ENCODE measurements at places on chromosomes 12 and 14.

GRCh38 chr12:56300644-56301464, 724 bp upstream of the CS start:
- DNase-seq, result no peak

GRCh38 chr14:51789114-51789513, 71.3 kb upstream of the GNG2 start:
- DNase-seq, result no peak

DNA sequence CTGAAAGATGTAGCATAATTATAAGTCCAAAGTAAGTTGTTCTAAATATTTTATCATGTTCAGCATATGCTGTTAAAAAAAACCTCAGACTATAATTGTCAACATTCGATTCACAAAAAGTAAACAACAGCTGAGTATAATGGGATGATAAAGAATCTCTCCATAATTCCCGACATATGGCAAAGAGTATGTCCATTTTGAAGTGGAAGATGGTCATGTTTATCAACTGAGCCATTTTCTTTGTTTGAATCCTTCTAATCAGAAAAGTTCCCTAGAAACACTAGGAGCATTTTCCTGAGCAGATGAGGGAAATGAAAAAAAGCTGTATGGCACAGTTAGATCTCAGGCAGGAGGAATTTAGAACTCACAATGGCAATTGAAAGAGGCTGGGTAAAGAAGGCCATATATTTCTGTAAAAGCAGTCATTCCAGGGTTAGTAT, 192.1 kb upstream of the AMIGO2 start:
- no peak for DNase-seq

DNA sequence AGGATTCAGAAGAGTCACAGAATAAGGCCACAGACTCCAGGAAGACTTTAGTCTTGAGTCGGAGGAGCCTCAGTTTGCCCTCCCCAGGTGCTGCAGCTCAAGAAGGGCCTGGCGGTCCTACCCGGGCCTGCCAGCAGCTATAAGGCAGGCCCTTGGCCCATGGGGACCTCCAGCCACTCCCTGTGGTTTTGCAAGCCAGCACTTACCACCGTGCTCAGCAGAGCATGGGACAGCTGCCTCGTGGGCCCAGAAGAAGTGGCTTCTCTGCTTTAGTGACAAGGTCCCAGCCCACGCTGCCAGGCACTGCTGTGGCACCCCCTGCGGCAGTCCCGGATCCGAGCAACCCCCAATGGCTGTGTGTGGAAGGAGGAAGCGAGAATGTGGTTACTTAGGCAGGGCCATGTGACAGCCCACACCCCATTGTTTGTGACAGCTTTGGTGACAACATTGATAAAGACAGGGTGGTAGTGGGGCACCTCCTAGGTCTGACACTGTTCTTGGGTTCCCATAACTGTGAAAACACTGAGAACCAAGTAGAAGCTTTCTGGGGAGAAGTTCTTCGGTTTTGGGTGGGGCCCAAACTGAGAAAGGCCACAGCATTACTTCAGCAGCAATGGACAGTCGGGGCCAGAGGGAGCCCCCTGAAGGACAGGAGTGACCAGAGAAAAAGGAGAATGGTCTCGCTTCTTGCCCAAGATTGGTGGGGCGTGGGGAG, at the start of gene SELPLG:
Gene SELPLG (minus strand): TSS at position 361 of the 715 bp plus-strand sequence. CDS start 9,587 bp downstream, outside the sequence.
- peak; percentile 88 for DNase-seq

GRCh38 chr12:50597200-50598195, 92.7 kb downstream of the DIP2B start:
- peak; percentile 71 for DNase-seq

DNA sequence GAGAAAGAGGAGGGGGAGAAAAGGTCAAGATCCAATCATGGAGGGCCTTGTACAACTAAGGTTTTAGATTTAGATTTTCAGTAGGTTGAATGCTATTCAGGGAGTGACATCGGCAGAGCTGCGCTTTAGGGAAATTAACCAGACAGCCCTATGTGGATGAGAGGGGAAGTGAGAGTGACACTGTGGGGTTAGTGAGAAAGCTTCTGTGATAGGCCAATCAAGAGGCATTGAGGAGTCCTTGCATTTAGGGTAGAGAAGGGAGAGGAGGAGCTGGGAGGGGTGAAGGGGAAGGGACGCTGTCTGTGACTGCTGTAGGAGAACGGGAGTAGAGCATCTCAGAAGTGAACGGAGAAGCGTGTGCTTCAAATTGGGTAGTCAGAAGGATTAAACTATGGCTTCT, 3.4 kb downstream of the HSD17B6 start:
- DNase-seq, result no peak

DNA sequence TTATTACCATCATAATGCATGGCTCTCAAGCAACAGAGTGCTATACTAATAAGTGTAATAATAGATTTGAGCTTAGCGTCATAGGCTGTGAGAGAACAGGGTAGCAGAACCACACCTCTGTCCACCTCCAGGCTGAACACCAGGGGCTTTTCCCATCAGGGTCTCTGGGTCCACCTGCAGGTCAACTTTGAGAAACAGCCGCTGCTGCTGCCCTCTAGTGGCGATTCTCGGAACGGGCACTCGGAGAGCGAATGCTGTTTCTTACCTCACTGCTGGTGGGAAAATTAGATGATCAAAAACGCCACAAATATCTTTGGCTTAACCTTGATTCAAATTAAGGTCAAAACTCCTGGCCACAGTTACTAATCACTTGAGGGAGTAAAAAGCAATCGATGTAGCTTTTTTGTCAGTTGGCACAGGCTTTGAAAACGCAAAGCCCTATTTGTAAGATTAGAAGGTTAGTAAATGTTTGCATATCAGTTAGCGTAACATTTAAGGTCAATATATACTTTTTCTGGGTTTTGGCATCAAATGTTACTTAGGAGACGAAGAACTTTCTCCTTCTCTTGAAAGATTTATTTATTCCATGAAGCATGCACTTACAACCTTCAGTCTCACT, 127.9 kb upstream of the TMEM132D start:
- DNase-seq, result peak; percentile 66

DNA sequence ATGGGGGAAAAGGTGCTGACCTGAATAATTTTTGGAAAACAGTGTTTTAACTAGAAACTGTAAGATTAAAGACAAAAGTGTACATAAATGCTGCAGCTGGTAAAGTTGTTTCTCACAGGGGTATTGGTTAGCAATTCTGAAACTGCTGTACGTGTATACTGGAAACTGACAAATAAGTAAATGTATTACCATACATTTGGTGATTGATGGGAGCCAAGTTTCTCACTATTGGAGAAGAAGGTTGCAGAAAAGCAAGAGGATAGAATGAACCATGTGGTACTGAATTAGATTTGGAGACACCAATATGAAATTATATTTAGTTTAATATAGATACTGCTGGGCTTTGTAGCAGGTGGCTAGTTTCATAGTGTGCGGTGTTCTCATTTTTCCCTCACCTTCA, 19.6 kb upstream of the FBXO33 start:
- no peak for DNase-seq

DNA sequence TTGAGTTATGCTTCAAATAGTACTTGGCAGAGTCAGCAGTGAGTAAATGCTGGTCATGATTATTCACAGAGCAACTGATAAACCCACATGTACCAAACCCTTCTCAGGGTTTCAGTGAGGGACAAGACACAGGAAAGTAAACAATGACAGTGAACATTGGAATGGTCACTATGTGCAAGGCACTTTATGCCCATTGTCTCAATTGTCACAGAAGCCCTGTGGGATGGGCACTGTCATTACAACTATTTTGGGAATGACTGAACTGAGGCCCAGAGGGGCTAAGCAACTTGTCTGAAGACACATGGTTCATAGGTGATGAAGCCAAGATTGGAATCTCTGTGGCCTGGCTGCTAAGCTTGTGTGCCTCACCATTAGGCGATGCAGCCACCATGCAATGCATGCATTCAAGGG, 238.5 kb downstream of the RBM19 start:
- no peak for DNase-seq

- DNase-seq, result no peak
Measured at GRCh38 chr12:74259199-74259598, 278.4 kb upstream of the ATXN7L3B start.

DNA sequence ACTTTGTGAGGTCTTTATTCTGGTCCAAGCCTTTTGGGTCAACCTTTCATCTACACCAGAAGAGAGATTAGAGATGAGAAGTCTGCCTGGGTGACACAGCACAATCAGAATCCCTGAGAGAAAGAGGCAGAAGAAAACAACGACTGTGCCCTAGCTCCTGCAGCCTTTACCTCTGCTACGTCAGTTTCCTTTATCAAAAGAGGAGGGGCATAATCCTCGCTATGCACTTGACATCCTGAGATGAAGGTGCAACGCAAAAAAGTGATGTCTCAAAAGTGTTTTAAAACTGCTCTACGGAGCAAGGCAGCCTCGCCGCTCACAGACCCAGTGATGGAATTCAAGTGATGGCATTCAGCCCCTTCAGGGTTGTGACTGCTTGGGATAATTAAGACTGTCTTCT, 21.7 kb downstream of the ZDHHC22 start:
- peak; percentile 39 for DNase-seq

GRCh38 chr12:59294221-59294620, 301.6 kb upstream of the SLC16A7 start:
- DNase-seq, result no peak

DNA sequence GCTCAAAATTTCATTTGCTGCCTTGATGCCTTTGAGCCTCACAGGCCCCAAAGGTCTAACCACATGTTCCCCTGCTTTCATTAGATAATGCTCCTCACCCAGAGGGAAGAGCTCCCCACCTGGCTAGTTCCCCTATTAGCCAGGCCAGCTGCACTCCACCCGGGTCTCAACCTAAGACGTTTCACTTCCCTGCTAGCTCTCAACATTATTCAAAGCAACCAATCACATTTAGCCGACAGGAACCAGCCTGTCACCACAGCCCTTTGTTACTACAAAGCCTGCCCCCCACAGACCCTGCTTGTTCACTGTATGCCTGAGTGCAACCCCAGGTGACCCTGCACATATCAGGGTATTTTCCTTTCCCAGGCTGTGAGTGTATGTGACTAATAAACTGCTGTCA, 78.6 kb downstream of the SLC15A5 start:
- DNase-seq, result no peak

DNA sequence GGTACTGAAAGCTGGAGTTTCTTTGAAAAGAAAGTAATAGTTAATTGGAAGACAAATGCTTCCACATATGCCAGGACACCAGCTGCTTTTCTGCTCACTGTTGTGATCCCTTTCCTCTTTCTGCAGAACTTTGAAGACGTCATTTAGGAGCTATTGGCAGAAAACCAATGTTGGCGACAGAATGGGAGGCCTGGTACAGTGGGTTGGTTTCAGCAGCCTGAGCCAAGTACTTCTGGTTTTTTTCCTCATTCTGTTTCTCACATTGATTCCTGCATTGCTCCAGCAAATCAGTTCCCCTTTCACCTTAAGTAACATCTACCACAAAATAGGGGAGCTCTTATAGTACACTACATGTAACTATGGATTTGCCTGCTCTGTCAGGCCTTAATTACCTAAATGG, 96.9 kb downstream of the FIGNL2 start:
- no peak for DNase-seq

DNA sequence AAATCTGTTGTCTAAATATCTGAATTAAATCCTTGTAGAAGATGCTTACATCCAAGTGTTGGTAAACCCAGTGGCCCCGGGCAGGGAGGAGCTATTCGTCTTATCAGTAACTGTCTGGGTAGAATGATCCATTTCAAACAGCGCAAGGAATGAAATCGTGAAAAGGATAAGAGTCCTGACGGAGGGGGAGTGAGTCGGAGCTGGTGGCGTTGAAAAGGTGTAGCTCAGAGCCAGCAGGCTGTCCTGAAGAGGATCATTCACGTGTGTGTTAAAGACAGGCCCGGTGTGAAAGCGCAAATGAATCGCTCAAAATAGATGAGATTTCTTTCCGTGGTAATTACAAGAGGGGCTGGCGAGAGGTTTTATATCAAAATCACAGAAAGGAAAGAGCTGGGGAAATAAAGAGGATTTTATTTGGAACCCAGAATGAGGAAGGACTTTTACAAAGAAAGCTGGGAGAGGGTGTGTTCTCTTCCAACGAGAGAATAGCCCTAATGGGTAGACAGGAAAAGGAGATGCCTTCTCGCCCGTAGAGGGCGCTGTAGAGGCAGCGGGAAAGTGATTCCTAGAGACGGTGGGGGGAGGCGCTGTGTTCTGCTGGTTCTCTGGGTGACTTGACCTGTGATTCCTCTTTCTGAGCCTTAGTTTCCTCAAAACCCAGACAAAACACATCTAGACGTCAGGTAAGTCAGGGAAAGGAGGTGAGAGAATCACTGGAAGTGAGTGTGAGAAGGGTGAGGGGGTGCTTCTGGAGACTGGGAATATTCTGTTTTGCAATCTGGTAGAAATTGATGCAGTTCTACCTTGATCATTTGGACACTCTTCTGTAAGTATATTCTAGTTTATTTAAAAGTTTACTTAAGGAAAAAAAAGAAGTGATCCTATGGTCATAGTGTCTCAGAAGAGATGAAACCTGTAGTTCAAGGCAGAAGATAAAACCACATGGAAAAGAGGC, 39.3 kb downstream of the SRRM4 start:
- DNase-seq, result no peak

DNA sequence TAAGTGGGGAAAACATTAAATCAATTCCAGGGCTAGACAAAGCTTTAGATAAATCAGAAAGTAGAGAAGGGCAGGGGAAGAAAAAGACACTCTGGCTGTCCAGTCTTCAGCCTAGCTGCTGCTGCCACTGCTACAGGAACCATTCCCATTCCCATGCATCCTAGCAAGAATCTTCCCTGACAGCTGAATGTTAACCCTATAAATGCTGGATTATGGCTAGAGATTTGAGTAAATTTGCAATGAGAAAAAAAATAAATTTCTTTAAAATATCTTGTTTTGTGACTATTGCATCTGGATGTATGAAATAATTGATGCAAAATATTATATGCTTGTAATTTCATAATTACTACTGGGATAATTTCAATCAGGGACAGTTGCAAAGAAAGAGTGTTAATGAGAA, 15.0 kb upstream of the CDKN3 start:
- no peak for DNase-seq

DNA sequence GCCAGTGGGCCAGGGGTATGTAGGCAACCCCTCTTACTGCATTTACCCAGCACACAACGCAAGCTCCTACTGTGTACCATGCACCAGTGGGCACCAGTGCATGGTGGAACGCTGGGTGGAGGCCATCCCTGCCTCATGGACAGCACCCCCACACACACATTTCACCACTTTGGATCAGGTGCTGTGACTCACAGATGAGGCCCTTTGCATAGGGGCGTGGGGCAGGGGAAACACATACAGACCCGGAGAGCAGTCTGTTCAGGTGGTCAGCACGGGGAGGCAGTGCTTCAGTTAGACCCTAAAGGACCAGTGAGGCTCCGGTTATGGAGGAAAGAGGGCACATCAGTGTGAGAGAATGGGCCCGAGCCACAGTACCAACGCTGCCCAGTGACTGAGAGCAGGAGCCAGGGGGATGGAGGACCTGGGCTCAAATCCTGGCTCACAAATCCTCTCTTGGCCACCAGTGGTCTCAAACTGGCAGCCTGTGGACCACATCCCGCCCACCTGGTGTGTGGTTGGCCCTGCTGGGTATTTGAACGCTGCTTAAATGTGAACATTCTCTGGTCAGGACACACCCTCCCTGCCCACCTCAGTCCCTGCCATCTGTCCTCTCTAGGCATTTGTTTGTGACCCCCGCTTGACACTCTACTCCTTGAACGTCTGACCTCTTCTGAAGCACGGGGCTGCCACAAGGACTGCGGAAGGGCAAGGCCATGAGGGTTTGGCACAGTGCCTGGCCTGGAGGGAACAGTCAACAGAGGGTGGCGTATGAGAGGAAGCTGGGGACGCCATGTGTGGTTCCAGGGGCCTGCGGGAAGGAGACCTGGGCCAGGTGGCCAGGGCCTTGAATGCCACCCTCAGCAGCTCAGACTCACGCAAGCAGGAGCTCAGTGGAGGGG, 46.7 kb downstream of the FAM222A start:
- no peak for DNase-seq

- no peak for DNase-seq
Measured at GRCh38 chr12:44510510-44510909, 365.6 kb downstream of the NELL2 start.

Data from CD4-positive, alpha-beta T cell treated with Interleukin-17A for 4 hours (primary cell).